Suprapubic skin (tissue), 4 donors: ENCODE measurements at places on chromosomes 11 and 22.

GRCh38 chr11:119787074-119787461 is 58.1 kb upstream of the NECTIN1 start:
- peaks cover 5% of the 10 kb centered on the region for H3K4me1 ChIP-seq
- no peaks in the 10 kb centered on the region for H3K36me3 ChIP-seq
- H3K27me3 ChIP-seq: peaks cover 3% of the 10 kb centered on the region
- no peak overlapping the region for H3K4me3 ChIP-seq
- no peak overlapping the region for H3K27ac ChIP-seq

GRCh38 chr11:83019888-83020579 is 51.7 kb downstream of the RAB30 start:
- H3K27ac ChIP-seq: no peak overlapping the region
- no peaks in the 10 kb centered on the region for H3K27me3 ChIP-seq
- peaks cover 48% of the 10 kb centered on the region for H3K4me1 ChIP-seq
- DNase-seq: no peak

DNA sequence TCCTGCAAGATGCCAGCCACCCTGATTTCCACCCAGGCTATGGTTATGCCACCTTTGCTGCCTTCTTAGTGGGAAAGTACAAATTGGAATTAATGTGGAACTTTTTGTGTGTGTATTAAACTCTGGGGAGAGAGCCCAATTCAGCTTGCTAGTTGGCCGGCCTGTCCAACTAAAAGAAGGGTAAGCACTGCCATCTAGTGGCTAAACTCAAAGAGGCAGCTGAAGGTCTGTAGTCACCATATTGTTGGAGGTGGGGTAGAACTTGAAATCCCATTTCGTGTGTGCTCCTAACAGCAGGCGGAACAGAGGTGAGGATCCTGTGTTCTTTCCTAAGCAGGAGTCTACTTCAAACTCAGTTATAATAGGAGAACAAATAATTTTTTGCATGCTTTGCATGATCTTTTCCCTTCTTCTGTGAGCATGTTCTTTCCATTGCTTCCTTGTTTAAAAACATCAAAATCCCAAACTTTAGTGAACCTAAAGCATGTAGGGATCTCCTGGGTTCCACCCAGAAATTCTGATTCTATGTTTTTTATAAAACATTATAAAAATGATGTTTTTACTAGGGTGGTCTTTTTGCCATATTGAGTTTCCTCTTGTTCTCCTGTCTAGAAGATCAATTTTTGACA is 138.8 kb upstream of the SORL1-AS1 start:
- no peaks in the 10 kb centered on the region for H3K27me3 ChIP-seq
- peaks cover 4% of the 10 kb centered on the region for H3K36me3 ChIP-seq
- H3K4me1 ChIP-seq: peaks cover 16% of the 10 kb centered on the region

DNA sequence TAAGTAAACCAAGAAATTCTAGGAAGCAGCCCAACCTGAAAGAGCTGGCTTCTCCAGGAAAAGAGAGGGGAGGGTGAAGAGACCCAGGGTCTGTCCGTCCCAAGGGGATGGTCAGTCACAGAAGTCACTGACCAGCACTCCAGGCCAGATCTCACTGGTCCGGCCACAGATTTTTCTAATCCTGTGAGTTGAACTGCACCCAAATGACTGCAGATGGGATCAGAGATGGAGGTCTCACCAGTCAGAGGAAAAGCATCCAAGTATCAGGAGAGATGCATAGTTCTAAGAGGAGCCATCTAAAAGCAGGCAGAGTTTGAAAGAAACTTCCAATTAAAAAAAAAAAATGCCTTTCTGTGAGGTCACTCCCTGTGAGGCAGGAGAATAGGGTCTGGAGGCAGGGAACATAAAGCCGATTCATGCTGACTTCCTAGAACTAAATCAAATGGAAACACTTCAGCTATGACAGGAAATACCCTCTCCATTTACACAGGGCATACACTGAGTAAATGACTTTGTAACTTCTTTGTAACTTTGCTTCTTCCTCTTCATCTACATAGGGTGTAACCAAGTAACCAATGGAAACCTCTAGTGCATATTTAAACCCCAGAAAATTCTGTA is 144.5 kb downstream of the CCDC34 start:
- H3K27me3 ChIP-seq: no peaks in the 10 kb centered on the region
- H3K4me3 ChIP-seq: no peak overlapping the region
- H3K27ac ChIP-seq: no peak overlapping the region
- peaks cover 32% of the 10 kb centered on the region for H3K4me1 ChIP-seq

- peaks cover 30% of the 10 kb centered on the region for H3K36me3 ChIP-seq
- H3K4me1 ChIP-seq: peaks cover 22% of the 10 kb centered on the region
- H3K27ac ChIP-seq: no peak overlapping the region
- H3K27me3 ChIP-seq: no peaks in the 10 kb centered on the region
- H3K4me3 ChIP-seq: no peak overlapping the region
These were observed 8.6 kb downstream of the TMEM121B start for GRCh38 chr22:17112491-17113042.

DNA sequence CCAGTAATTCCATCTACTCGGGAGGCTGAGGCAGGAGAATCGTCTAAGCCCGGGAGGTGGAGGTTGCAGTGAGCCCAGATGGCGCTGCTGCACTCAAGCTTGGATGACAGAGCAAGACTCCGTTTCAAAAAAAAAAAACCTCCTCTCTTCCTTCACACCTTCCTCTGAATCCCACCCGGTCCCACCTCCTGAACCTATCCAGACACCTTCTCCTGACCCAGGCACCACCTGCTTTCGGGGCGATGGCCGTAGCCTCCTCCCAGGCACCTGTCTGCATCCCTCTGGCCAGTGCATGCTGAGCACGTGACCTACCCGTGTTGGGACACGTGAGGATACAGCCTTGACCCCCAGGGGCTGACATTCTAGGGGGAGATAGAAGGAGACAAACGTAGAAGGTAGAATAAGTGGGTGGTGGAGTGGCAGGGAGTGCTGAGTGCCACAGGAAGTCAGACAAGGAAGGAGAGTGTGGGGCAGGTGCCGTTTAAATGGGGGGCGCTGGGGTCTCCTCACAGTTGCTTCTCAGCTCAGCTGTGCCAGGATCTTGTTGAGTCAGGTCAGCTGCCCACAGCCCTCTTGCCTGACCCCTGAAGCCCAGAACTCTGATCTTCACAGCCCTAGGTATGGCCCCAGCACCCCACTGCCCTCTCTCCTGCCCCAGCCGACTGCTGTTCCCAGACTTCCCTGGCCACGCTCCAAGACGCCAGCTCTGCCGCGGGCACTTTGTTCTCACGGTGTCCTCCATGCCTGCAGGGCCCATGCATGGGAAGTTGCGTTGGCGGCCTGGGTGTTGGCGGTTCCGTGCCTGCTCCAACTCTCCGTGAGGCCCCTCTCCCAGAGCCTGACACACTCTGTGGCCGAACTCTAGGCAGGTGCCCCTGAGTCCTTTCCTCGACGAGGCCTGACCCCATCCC is 1.2 kb upstream of the MIOX start:
- peaks cover 15% of the 10 kb centered on the region for H3K4me1 ChIP-seq
- no peaks in the 10 kb centered on the region for H3K36me3 ChIP-seq
- H3K4me3 ChIP-seq: no peak overlapping the region
- peaks cover 65% of the 10 kb centered on the region for H3K27me3 ChIP-seq
- no peak overlapping the region for H3K27ac ChIP-seq

- peak overlapping the region; percentile 88 for H3K4me3 ChIP-seq
- no peaks in the 10 kb centered on the region for H3K36me3 ChIP-seq
- H3K27me3 ChIP-seq: no peaks in the 10 kb centered on the region
- H3K4me1 ChIP-seq: peaks cover 56% of the 10 kb centered on the region
These were observed 1.2 kb downstream of the SYNGR1 start for GRCh38 chr22:39350757-39351688.

DNA sequence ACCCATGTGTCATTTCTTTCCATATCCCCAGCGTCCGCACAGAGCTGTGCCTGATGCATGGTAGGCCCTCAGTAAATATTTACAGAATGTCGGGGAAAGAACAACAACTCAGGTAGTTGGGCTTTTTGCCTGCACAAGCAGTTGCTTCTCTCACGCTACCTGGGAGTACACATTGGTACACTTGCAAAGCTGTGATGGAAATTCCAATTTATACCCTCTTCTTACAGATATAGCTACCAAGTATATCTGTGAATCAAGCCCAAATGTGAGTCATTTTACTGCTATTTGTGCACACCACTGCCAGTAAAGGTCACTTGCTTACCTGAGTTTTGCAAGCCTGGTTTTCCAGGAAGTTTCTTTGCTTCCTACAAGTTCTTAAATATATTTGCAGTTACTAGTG is 333.0 kb upstream of the NARS2 start:
- H3K27me3 ChIP-seq: no peaks in the 10 kb centered on the region
- no peaks in the 10 kb centered on the region for H3K36me3 ChIP-seq
- H3K27ac ChIP-seq: no peak overlapping the region
- no peak for DNase-seq

DNA sequence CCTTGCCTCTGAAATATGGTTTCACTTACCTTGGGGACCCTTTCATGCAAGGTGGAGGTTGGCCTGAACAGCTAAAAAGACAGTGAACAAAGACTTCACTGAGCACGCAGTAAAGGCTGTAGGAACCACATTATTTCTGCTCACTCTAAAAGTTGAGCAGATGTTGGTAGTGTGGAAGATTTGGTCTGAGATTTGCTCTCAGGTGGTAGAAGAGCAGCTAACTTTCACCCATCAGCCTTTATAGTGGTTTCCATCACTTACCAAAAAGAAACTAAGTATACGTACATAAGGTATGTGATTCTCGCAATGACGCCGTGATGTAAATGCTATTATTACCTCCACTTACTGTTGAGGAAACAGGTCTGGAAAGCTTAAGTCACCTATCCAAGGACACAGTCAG is 47.3 kb downstream of the PRR5L start:
- no peak for DNase-seq
- H3K4me3 ChIP-seq: no peak overlapping the region
- H3K27me3 ChIP-seq: no peaks in the 10 kb centered on the region
- no peaks in the 10 kb centered on the region for H3K36me3 ChIP-seq

- no peaks in the 10 kb centered on the region for H3K4me1 ChIP-seq
- H3K36me3 ChIP-seq: no peaks in the 10 kb centered on the region
- no peak overlapping the region for H3K4me3 ChIP-seq
- DNase-seq: no peak
- no peaks in the 10 kb centered on the region for H3K27me3 ChIP-seq
These were observed 366.8 kb upstream of the CCDC179 start for GRCh38 chr11:23227078-23227445.

DNA sequence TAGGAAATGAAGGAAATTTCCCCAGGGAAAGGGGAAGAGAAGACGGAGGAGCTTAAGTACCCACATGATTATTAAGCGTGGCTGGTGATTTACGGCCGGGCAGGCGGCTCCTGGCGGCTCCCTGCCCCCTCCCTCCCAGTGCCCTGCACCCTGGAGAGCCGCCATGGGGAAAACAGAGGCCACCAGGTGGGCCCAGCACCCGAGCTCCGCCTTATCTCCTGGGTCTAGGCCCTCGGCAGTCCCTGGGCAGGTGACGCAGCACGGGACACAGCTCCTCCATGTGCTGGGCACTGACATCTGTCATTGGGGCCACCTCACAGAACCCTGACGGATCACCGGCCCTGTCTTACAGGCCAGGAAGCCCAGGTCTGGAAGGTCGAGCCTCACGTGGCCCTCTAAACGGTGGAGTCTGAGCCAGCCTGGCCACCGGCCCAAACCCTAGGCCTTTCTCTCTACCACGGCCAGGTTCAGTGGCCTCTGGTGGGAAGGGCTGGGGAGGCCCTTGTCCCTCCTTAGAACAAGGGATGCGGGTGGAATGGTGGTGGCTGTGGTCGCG is 60.2 kb upstream of the PPARA start:
- no peaks in the 10 kb centered on the region for H3K27me3 ChIP-seq
- no peak for DNase-seq
- peaks cover 8% of the 10 kb centered on the region for H3K36me3 ChIP-seq
- peaks cover 100% of the 10 kb centered on the region for H3K4me1 ChIP-seq
- peak overlapping the region; percentile 98 for H3K27ac ChIP-seq

GRCh38 chr22:41311487-41311886 is 10.2 kb downstream of the ZC3H7B start:
- DNase-seq: no peak
- H3K4me1 ChIP-seq: peaks cover 13% of the 10 kb centered on the region
- H3K4me3 ChIP-seq: no peak overlapping the region
- no peaks in the 10 kb centered on the region for H3K36me3 ChIP-seq

GRCh38 chr11:27977031-27977430 is 130.9 kb downstream of the KIF18A start:
- no peak for DNase-seq
- no peaks in the 10 kb centered on the region for H3K27me3 ChIP-seq

DNA sequence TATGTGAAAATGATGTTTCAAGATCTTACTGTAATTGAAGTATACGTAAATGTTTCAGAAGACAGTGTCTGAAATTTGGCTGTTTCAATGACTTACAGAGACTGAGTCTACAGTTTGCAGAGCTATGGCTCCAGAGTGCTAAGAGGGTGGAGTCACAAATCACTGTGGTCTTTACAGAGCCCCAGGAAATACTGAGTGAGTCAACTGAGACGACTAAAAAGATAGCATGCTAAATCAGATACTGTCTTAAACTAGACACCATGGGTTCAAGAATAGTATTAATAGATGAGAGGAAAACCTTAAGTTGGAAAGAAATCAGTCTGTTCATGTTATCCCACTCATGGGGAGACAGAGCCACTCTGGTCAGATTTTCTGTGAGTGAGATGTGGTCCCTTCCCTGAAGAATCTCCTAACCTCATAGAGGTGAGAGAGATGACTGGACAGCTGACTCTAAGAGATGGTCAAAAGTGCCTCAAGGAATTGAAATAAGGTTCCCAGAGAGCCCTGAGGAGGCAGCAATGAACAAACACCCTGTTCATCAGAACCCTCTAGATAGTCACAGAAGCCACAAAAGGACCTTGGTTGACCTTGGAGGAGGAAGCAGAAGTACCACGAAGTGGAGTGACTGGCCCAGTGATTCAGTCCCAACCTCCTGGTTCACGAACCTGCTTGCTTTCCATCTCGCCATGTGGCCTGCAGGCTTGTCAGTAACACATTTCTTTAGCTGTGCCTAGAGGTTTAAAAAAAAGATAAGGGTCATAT is 30.2 kb downstream of the C11orf91 start:
- peaks cover 3% of the 10 kb centered on the region for H3K4me1 ChIP-seq
- no peak overlapping the region for H3K4me3 ChIP-seq
- no peak overlapping the region for H3K27ac ChIP-seq
- no peaks in the 10 kb centered on the region for H3K27me3 ChIP-seq
